Inflammatory macrophage (primary cell): ENCODE measurements at places on chromosomes 5 and 9.

DNA sequence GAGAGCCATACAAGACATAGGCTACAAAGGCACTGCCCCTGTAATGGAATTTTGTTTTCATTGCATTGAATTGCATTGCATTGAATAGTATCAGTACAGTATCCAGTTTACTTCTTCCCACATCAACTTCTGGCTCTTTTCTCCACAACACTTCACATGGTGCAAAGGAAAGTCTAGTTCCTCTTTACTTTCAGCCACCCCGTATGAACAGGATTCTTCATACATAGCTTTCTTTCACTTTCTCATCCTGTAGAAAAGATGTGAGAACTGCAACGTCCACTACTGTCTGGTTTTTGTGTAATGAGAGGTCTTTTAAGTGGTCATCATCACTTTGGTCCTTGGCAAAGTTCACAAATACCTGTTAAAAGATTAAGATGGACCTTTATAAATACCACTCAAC, 20.2 kb downstream of the NIPSNAP3B start:
- peak; percentile 55 for DNase-seq

DNA sequence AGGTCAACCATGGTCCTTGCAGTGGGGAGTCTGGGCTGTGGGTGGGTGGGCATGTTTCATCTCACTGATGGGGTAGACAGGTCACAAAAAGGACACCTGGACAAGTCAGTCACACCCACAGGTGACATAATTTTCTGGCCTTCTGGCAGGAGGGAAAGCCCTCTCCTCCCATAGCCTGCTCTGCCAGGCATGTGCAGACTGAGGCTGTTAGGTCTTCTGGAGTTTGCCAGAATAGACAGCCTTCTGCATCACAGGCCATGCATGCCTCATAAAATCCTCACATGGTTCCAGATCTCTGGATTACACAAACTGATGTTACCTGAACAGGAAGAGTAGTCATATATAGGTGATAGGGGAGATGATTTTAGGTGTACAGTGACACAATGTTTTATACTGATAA, 49.1 kb downstream of the ARHGAP26 start:
- no peak for DNase-seq

DNA sequence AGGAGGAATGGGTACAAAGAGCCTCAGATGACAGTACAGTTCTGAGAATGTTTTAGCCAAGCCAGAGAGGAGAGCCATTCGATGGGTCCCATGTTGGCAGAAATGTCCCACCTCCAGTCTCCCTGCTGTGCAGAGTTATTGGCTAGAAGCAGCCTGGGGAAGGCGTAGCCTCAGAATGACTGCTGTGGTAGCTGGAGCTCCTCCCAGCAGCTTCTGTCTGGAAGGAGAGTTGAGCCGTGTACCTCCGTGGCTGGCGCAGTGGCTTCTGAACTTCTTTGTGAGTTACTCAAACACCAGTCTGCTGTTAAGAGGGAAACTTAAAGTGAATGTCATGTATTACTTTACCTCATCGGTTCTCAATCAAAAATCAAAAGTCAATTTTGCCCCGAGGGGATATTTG, 193.3 kb upstream of the SNX2 start:
- DNase-seq, result no peak

DNA sequence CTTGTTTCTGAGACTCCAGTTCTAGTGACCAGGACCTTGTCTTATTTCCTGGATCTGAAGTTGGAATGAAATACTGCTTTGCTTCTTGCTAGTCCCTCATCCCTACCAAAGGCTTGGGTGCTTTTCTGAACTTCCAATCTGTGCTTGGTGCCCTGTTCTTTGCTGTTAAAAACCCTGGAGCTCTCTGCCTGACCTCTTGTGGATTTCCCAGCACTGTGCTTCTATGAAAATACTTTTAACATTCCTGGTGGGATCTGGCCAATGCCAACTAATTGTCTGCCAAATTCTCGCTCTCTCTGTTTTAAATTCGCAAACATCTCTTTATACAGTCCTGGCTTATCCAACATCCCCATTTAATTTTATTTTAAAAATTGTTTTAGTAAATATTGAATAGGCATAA, 26.7 kb upstream of the CSNK1G3 start:
- no peak for DNase-seq

- no peak for DNase-seq
Observed at GRCh38 chr5:157877821-157878220, 18.9 kb upstream of the CLINT1 start.
